ENCODE measurements at places on chromosomes 13 and 19.

DNA sequence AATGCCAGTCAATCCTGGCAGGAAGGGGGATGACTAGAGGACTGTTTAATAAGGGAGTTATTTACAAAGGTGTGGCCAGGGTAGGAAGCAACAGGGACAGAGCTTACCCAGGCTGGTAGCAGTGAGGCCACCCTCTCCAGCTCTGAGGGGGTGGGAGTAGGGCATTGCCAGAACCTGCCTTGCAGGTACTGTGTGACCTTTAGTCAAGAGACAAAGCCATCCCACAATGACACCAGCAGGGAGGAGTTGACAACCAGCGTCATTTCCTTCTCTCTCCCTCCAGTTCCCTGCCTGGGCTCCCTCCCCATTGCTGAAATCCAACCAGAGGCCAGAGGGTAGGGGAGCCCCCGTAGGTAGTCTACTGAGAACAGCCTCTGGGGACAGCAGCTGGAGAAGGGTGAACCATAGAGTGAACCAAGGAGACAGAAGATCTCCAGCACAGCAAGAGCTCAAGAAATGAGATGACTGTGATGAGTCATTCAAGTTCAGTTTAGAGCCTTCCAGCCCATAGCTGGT is 33.3 kb upstream of the SPATA13 start:
- H3K27me3 ChIP-seq: peaks cover 13% of the 10 kb centered on the region
- H3K36me3 ChIP-seq: no peaks in the 10 kb centered on the region
- DNase-seq: no peak
- H3K4me1 ChIP-seq: peaks cover 24% of the 10 kb centered on the region

- no peaks in the 10 kb centered on the region for H3K27me3 ChIP-seq
- H3K27ac ChIP-seq: peak overlapping the region; percentile 88
- H3K4me3 ChIP-seq: peak overlapping the region; percentile 84
- peaks cover 45% of the 10 kb centered on the region for H3K4me1 ChIP-seq
- peak; percentile 76 for DNase-seq
- H3K36me3 ChIP-seq: no peaks in the 10 kb centered on the region
Observed at GRCh38 chr19:13794398-13794756, 866 bp upstream of the ZSWIM4 start.

- no peaks in the 10 kb centered on the region for H3K27me3 ChIP-seq
- no peaks in the 10 kb centered on the region for H3K4me1 ChIP-seq
- no peak for DNase-seq
- no peak overlapping the region for H3K27ac ChIP-seq
- H3K36me3 ChIP-seq: no peaks in the 10 kb centered on the region
- no peak overlapping the region for H3K4me3 ChIP-seq
Observed at GRCh38 chr13:22428188-22428828, 752.5 kb upstream of the SGCG start.

- H3K4me3 ChIP-seq: peak overlapping the region; percentile 74
- peak overlapping the region; percentile 93 for H3K27ac ChIP-seq
- peaks cover 36% of the 10 kb centered on the region for H3K36me3 ChIP-seq
Observed at GRCh38 chr19:17406046-17406886, 836 bp upstream of the BST2 start.

DNA sequence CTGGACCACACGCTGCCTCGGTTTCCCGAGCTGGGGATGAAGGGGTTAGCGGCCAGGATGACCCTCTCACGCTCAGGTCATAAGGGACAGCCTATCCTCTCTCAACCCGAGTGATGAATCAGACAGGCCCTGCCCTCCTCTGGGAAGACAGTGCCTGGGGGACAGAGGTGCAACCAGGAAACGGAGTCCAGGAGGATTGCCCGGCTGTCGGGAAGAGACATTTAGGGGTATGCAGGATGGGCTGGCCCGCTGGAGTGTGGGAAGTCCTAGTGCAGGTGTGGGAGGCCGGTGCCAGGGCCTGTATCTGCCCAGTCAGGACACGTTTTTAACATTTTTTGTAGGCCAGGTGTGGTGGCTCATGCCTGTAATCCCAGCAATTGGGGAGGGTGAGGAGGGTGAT is 8.3 kb downstream of the LSM7 start:
- H3K27me3 ChIP-seq: no peaks in the 10 kb centered on the region
- H3K27ac ChIP-seq: no peak overlapping the region
- H3K36me3 ChIP-seq: peaks cover 46% of the 10 kb centered on the region
- DNase-seq: no peak

- H3K27ac ChIP-seq: no peak overlapping the region
- DNase-seq: no peak
- no peaks in the 10 kb centered on the region for H3K36me3 ChIP-seq
Observed at GRCh38 chr13:109734002-109734785, 52.2 kb downstream of the IRS2 start.

DNA sequence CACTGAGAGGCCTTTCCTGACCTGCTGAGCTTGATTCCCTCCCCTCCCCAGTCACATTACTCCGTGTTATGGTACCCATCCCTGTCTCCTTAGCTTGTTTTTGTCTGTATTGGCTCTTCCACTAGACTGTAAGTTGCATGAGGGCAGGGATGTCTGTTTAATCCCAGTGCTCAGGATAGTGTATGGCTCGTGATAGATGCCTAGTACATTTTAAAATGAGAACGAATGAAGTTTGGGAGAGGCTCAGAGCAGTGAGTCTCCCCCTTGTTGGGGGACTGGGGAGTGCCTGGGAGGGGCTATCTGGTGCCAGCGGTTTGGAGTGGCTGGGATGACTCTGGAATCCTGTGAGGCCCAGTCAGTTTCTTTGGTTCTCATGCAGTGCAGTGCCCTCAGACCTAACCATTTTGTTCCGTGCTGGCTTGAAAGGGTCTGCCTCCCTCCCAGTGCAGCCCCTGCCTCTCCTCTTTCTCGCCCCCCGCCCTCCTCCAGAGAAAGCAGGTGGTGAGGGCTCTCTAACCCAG is 35.5 kb downstream of the ACTN4 start:
- peak overlapping the region; percentile 86 for H3K27ac ChIP-seq
- H3K27me3 ChIP-seq: no peaks in the 10 kb centered on the region
- H3K4me3 ChIP-seq: no peak overlapping the region
- DNase-seq: no peak
- H3K4me1 ChIP-seq: peaks cover 98% of the 10 kb centered on the region
- H3K36me3 ChIP-seq: no peaks in the 10 kb centered on the region

- no peaks in the 10 kb centered on the region for H3K27me3 ChIP-seq
- DNase-seq: peak; percentile 88
- no peak within 1 kb of the TSS for H3K27ac ChIP-seq
- peak within 1 kb of the TSS; percentile 33 for H3K4me3 ChIP-seq
- H3K4me1 ChIP-seq: peaks cover 17% of the 10 kb centered on the region
Observed at GRCh38 chr19:45667620-45668341, at the start of gene GIPR. GIPR (plus strand) TSS chr19:45668221; CDS start chr19:45669521, 1,300 bp downstream.

- no peak overlapping the region for H3K27ac ChIP-seq
- H3K4me3 ChIP-seq: no peak overlapping the region
- peaks cover 17% of the 10 kb centered on the region for H3K4me1 ChIP-seq
- H3K27me3 ChIP-seq: no peaks in the 10 kb centered on the region
- H3K36me3 ChIP-seq: no peaks in the 10 kb centered on the region
Observed at GRCh38 chr13:108919036-108919907, 289.9 kb downstream of the MYO16 start.

DNA sequence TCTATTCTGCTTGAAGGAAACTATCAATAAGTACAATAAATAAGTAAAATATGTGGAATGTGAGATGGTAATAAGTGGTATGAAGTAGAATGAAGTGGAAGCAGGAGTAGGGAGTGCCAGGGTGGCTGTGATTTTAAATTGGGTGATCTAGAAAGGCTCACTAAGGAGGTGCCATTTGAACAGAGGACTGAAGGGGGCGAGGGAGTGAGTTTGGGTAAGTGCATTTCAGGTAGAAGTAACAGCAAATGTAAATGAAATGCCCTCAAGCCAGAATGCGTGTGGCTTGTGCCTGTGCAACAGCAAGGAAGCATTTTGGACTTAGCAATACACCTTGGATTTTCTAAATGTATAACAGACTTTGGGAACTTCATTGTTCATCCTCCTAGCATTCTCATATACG is 77.1 kb downstream of the CCNA1 start:
- no peak overlapping the region for H3K4me3 ChIP-seq
- H3K36me3 ChIP-seq: no peaks in the 10 kb centered on the region
- no peaks in the 10 kb centered on the region for H3K27me3 ChIP-seq

GRCh38 chr13:67857581-67858310 is 627.6 kb upstream of the PCDH9 start:
- DNase-seq: no peak
- no peaks in the 10 kb centered on the region for H3K4me1 ChIP-seq
- H3K36me3 ChIP-seq: no peaks in the 10 kb centered on the region
- H3K4me3 ChIP-seq: no peak overlapping the region
- H3K27ac ChIP-seq: no peak overlapping the region
- H3K27me3 ChIP-seq: no peaks in the 10 kb centered on the region

- H3K4me1 ChIP-seq: no peaks in the 10 kb centered on the region
- no peaks in the 10 kb centered on the region for H3K27me3 ChIP-seq
- DNase-seq: no peak
- no peaks in the 10 kb centered on the region for H3K36me3 ChIP-seq
- H3K27ac ChIP-seq: peak overlapping the region; percentile 22
Observed at GRCh38 chr13:42355092-42355485, 83.1 kb downstream of the AKAP11 start.

DNA sequence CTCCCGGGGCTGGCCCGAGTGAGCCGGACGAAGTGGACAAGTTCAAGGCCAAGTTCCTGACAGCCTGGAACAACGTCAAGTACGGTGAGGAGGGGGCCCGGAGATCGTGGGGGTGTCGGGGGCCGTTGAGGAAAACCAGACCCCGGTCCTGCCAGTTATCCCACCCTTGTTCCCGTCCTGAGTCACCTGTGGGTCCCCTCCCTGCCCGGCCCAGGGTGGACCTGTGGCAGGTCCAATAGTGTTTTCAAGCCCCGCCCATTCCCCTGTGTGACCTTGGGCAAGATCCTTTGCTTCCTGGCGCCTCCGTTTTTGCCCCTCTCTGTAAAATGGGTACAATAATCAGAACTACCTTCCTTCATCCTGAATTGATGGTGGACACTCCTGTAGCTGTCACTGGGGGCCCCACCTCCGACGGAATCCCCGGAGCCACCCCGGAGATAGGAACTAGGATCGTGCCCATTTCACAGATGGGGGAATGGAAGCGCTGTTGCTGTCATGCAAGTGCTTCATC is 593 bp downstream of the ATG4D start:
- peaks cover 32% of the 10 kb centered on the region for H3K36me3 ChIP-seq
- H3K4me1 ChIP-seq: peaks cover 9% of the 10 kb centered on the region
- H3K27ac ChIP-seq: peak overlapping the region; percentile 95

- H3K27ac ChIP-seq: no peak overlapping the region
- DNase-seq: no peak
- H3K36me3 ChIP-seq: no peaks in the 10 kb centered on the region
- no peaks in the 10 kb centered on the region for H3K4me1 ChIP-seq
- no peaks in the 10 kb centered on the region for H3K27me3 ChIP-seq
- H3K4me3 ChIP-seq: no peak overlapping the region
Observed at GRCh38 chr13:32147193-32147592, 115.6 kb downstream of the FRY start.

DNA sequence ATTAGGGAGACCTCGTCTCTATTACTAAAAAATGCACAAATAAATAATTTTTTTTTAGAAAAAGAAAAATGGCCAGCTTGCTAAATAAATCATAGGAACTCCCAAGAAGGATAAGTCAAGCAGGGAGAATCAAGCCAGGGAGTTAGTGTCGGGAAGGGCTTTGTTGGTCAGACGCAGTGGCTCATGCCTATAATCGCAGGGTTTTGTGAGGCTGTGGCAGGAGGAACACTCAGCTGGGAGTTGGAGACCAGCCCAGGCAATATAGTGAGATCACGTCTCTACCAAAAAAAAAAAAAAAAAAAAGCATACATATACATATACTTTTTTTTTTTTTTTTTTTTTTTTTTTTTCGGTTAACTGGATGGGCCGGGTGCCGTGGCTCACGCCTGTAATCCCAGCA is 9.0 kb downstream of the NACC1 start:
- no peak overlapping the region for H3K4me3 ChIP-seq
- H3K36me3 ChIP-seq: peaks cover 27% of the 10 kb centered on the region
- H3K27ac ChIP-seq: no peak overlapping the region

DNA sequence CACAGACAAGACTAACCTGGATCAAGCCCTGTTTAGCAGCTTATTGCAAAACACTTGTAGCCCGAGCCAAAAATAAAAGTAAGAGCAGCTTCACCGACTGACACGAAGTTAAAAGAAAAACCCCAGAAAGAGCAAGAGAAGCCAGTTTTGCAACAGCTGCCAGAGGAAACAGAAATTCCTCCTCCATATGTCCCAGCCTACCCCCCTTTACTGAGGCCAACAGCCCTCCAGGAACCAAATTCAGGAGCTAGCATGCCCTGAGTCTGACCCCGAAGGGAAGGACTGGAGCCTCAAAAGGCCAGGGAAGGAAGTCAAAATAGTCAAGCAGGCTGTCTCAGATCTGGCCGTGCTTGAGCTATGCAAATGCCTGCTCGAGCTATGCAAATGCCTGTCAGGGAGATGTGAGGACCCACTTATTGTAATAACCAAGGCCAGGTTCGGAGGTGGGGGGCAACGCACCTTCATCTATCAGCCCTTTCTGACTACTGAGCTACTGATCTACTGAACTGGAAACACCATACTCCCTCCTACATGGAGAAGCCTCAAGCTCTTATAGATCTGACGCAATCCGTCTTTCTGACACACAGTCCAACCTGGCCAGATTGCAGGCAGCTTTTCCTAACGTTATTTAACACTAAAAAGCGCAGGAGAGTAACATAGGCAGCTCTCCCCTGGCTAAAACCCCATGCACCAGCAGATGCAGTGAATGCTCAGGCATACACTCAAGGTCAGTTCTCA is 6.7 kb downstream of the SIGLEC11 start:
- DNase-seq: peak; percentile 48
- peaks cover 32% of the 10 kb centered on the region for H3K4me1 ChIP-seq
- H3K27me3 ChIP-seq: no peaks in the 10 kb centered on the region
- H3K4me3 ChIP-seq: no peak overlapping the region

All from spleen (tissue), 13 donors.